ENCODE measurements at places on chromosomes 5 and 9.
A peak's percentile ranks its signal among the peaks of the same experiment; 100 is the strongest.

DNA sequence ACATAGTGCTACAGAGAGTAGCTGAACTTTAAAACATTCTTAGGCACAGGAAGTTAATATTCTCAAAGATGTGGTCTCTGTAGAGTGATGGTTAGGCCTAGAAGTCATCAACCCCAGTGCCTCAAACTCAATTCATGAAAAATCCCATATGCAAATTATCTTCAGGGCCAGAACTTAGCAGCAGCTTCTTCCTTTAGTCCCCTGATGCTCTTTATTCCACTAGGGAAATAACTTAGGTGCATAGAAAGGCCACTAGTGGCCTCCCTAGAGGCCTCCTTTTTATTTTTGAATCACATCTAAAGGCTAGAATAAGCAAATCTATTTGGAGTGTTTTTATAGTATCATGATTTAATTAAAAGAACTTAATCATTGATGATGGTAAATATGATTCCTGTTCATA lies 88.3 kb downstream of the GIN1 start:
- DNase-seq: no peak

GRCh38 chr9:77170991-77171699 lies 6.2 kb upstream of the VPS13A start:
- peak; percentile 72 for DNase-seq

DNA sequence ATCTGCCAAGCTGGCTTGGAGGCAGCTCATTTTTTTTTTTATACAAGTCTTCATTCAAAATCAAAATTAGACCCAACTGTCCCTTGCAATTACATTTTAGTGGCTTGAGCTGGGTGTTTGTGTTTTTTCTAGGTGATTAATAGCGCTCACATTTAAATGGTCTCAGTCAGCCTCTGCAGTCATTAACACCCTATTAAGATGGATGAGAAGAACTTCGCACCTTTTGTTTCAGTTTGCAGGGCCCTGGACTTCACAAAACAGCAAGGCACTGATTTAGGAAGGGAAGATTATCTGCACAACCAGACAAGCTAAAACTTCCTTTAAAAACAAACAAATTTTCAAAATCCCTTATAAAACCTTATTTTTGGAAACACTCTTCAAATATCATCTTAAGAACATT lies 374.8 kb downstream of the EFNA5 start:
- DNase-seq: no peak

DNA sequence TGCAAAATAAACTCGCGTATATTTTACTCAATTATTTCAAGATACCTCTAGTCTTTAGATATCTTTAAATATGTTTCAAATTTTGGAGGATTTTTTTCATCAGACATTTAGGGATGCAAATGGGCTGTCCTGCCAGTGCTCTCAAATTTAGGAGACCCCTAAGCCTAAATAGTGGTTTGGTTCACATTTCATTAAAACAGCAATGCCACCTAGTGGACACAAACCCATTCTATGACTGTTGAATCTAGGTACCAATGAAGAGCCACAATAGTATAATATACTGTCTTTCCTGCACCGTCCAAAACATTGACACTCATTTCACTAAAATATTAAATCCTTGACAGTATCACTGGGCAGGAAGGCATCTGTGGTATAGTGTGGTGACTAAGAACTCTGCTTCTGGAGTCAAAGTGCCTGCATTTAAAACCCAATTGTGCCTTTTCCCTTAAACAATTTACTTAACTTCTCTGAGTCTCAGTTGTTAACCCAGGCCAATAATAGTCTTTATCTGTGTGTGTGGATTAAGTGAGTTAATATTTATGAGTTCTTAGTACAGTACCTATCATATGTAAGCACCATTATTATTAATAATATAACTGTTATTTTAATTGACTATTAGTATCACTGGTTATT lies 148.0 kb downstream of the RORB start:
- DNase-seq: no peak

- DNase-seq: no peak
Measured at GRCh38 chr9:110842169-110842568, 173.6 kb downstream of the MUSK start.

DNA sequence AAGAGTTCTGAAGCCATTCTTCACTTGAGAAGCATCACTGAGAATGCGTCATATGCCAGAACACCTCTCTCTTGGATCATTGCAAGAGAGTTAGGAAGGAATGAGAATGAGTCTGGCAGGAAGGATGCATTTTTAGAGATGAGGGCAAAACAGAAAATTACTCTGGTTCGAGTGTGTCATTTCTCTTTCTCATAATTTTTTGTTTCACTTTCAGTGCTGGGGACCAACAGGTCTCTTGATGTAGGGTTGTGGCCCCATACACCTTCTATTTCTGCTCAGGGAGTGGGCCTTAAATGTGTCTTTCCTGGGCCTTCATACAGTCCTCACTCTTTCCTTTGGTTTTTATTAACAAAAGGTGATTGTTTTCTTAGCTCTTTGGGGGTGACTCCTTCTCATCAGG lies 302.4 kb downstream of the NR3C1 start:
- DNase-seq: no peak

DNA sequence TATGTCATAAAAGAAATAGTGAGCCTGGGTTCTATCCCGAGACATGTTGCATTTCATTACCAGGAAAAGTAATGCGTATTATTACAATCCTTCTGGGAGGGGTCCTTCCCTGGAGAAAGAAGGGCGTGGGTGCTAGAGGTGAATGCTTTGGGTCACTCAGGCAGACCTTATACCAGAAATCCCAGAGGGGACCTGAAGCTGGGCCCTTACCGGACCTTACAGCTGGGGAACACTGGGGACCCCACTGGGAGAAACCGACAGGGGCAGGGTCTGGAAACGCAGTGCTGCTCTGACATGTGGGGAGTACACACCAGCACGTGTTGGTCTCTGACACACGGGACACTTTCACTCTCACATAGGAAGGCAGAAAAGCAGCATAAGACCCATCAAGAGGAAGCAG lies 71.3 kb downstream of the LMNB1 start:
- DNase-seq: no peak

- DNase-seq: peak; percentile 66
Measured at GRCh38 chr9:133532937-133533668, 1.4 kb upstream of the ADAMTSL2 start.

GRCh38 chr5:76724871-76725270 lies 8.9 kb downstream of the F2R start:
- no peak for DNase-seq

- no peak for DNase-seq
Measured at GRCh38 chr9:128271112-128271511, 4.7 kb downstream of the GOLGA2 start.

DNA sequence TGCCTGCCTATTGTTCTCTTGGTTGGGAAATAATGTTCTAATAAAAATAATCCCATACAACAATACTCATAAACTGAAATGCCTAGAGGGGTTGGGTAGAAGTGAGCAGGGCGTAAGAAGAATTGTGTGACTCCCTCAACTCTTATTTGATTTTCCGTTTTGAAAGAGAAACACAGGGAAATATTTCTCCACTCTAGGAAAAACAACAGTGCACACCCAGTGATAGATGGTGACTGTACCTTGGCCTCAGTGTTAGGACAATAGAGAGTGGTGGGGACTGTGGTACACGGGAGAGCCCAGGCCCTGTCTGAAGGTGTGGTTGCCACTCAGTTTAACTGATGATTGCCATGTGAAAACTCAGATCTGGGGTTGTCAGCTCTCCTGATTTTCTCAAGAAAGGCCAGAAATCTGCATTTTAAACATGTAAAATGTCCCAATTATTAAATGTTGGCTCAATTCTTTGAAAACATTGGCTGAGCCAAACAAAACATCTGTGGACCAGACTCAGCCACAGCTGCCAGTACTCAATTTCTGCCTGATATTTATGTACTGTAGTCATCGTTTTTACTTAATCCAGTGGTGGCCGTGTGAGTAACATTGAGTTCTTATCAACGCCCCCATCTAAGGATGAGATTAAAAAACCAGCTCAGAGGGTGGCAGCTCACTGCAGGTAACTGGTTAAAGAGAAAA lies 103.8 kb upstream of the ZNF618 start:
- no peak for DNase-seq

DNA sequence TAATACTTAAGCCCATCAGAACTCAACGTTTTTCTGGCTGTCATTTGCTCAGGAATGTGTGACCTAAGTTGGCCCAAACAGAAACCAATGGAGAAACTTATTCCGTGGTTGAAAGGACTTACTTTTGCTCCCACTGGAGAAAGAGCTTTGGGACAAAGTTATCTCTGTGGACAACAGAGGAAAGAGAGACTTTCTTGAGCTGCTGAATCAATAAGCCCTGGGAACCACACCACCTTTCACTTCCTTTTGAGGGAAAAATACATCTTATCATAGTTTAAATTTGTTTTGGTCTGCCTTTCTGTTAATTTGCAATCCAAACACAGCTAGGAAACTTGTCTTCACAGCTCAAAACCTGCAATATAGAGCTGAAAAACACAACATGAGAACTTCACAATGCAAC lies 62.8 kb upstream of the VCAN start:
- DNase-seq: no peak

DNA sequence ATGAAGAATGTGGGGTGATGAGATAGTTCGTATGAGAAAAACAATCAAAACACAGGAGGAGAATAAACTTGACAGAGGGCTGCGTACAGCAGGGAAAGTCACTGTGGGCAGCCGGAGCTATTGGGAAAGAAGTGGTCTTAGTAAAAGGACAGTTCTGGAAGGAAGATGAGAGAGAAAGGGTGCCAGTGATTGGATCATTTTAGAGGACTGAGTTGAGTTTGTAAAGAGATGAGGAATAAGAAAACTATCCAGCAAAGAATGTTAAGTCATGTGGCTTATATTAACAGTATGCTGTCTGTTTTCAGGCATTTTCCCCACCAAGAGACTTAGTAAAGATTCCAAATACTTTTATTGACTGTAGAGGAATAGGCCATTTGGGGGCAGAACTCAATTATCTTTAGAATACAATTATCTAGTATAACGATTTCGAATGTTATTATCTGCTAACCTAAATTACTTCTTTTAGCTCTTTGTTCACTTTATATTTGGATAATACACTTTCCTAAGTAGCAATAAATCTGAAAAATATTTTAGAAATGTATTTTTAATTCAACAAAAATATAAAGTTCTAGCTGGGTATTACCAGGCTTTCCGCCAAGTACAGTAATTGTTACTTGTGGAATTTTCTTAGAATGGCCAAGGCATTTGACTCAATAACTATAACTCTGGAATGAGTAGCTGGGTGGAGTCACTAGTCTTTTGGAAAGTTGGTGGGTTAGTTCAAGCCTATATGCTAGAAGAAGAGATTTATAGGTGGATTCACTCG lies 15.5 kb upstream of the LOX start:
- no peak for DNase-seq

Data from NCI-H146 (cell line).